ENCODE measurements at places on chromosomes 13 and 19.

- DNase-seq = peak; percentile 95
Observed at GRCh38 chr19:45630463-45630862, 8.7 kb downstream of the EML2 start.

- DNase-seq = peak; percentile 70
Observed at GRCh38 chr19:34345947-34346351, 19.0 kb upstream of the GPI start.

DNA sequence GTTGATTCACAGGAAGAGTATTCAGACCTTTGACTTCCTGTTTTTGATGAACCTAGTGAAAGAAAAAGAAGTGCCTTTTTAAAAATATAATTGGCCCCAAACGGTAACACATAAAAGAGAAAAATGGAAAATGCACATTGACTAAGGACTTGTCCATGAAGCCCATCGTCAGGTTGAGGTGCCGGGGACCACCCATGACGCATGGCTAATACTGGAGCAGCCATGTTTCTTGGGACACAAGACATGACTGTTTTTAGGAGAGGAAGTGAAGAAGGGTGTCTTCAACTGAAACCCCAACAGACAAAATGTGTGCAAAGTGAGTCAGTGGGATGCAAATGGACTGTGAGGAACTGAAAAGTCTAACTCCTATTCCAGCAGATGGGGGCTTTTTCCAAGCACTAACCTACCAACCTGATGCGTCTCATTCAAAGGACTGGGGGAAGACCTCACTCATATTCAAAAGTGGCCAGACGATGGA, 459.4 kb downstream of the FOXO1 start:
- no peak for DNase-seq

GRCh38 chr13:41122838-41123237, 9.8 kb downstream of the KBTBD6 start:
- DNase-seq = no peak
